ENCODE measurements at places on chromosomes 4 and X.

- no peaks in the 10 kb centered on the region for H3K4me1 ChIP-seq
- no peaks in the 10 kb centered on the region for H3K27me3 ChIP-seq
- no peak overlapping the region for H3K4me3 ChIP-seq
- no peak for DNase-seq
Observed at GRCh38 chr4:100762738-100763137, 244.9 kb upstream of the EMCN start.

DNA sequence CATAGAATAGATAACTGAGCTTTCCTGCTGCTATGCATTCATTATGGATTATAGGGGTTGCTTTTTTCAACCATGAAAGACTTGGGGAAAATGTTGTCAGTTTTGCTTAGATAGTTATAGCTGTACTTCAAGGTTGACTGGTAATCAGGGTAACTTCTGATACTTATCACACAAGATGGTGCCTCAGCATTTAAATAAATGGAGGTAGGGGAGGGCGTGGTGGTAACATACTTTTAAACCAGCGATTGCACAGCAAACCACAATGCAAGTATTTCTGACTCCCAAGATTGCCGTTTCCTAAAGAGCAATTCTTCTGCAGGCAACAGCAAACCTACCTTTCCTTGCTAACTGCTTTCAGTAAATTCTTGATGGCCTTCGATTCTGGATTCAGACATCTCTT, 1.3 kb downstream of the CXCL10 start:
- DNase-seq, result no peak
- no peaks in the 10 kb centered on the region for H3K27me3 ChIP-seq
- H3K4me1 ChIP-seq, result no peaks in the 10 kb centered on the region
- H3K36me3 ChIP-seq, result no peaks in the 10 kb centered on the region
- no peak overlapping the region for H3K4me3 ChIP-seq

GRCh38 chrX:93322110-93322509, 351.3 kb downstream of the NAP1L3 start:
- no peak for DNase-seq
- H3K36me3 ChIP-seq, result no peaks in the 10 kb centered on the region
- no peak overlapping the region for H3K27ac ChIP-seq
- H3K27me3 ChIP-seq, result no peaks in the 10 kb centered on the region
- H3K4me1 ChIP-seq, result no peaks in the 10 kb centered on the region
- H3K4me3 ChIP-seq, result no peak overlapping the region

- no peaks in the 10 kb centered on the region for H3K36me3 ChIP-seq
- no peak overlapping the region for H3K4me3 ChIP-seq
- no peaks in the 10 kb centered on the region for H3K4me1 ChIP-seq
- no peak for DNase-seq
- H3K27ac ChIP-seq, result no peak overlapping the region
- H3K27me3 ChIP-seq, result no peaks in the 10 kb centered on the region
Observed at GRCh38 chr4:159723341-159724048, 620.6 kb downstream of the RAPGEF2 start.

- peaks cover 43% of the 10 kb centered on the region for H3K36me3 ChIP-seq
- H3K27ac ChIP-seq, result no peak overlapping the region
- no peak overlapping the region for H3K4me3 ChIP-seq
- no peak for DNase-seq
Observed at GRCh38 chr4:57020467-57021101, 41.9 kb downstream of the POLR2B start.

GRCh38 chr4:88939697-88940096, 117.3 kb downstream of the FAM13A start:
- no peaks in the 10 kb centered on the region for H3K4me1 ChIP-seq
- no peaks in the 10 kb centered on the region for H3K27me3 ChIP-seq
- no peak overlapping the region for H3K4me3 ChIP-seq
- H3K36me3 ChIP-seq, result no peaks in the 10 kb centered on the region
- no peak for DNase-seq
- H3K27ac ChIP-seq, result no peak overlapping the region

- peaks cover 14% of the 10 kb centered on the region for H3K4me1 ChIP-seq
- H3K27me3 ChIP-seq, result no peaks in the 10 kb centered on the region
- no peak overlapping the region for H3K27ac ChIP-seq
- H3K36me3 ChIP-seq, result no peaks in the 10 kb centered on the region
- no peak for DNase-seq
Observed at GRCh38 chr4:107900508-107900907, 30.8 kb upstream of the CYP2U1 start.

GRCh38 chr4:180465364-180465763, 1777.8 kb upstream of the TENM3 start:
- H3K27me3 ChIP-seq, result no peaks in the 10 kb centered on the region
- no peaks in the 10 kb centered on the region for H3K36me3 ChIP-seq
- DNase-seq, result no peak
- no peak overlapping the region for H3K4me3 ChIP-seq

DNA sequence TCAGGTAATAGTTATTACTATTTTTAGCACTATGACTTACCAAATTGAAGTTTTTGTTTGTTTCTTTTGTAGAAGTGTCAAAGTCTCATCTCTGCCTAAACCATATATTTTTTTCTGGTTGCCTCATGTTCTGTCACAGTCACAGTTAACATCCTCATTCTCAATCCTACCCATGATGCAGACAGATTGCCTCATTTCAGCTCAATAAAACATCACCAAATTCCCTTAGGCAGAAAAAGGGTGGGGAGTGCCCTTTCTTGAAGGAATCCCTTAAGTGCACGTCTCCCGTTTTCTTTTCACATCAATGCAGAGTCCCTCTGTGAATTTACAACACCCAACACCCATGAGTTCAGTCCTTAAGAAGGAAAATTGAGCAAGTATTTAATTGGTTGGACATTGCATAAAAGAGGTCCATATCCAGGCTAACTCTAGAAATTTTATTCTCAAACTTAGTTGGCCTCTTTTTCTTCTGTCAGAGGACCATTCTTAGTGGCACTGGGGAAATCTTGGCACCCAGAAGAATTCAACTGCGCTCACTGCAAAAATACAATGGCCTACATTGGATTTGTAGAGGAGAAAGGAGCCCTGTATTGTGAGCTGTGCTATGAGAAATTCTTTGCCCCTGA, 103.7 kb upstream of the BMPR1B start:
- DNase-seq, result no peak

DNA sequence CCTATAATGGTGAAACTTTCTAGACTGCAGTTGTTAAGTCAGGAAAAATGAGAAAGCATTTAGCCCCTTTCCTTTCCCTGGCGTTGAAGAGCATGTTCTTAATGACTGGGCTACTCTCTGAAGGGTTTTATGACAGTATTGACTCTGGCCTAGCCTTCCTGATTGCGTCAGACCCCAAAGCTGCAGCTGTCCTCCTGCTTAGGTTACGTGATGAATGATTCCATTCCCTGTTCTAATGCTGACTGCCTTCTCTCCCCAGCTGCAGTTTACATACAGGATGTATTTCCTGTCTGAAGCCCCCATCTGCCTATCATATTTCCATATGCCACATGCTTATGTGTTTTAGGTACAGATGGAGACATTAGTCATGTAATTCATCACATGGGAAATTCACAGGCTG, 105.8 kb upstream of the EGFL6 start:
- no peak overlapping the region for H3K4me3 ChIP-seq
- peak overlapping the region; percentile 52 for H3K27ac ChIP-seq
- peak; percentile 54 for DNase-seq
- H3K4me1 ChIP-seq, result no peaks in the 10 kb centered on the region

- H3K27me3 ChIP-seq, result no peaks in the 10 kb centered on the region
- no peaks in the 10 kb centered on the region for H3K4me1 ChIP-seq
- no peak overlapping the region for H3K27ac ChIP-seq
Observed at GRCh38 chr4:165986956-165987698, 114.1 kb downstream of the TLL1 start.

- H3K27me3 ChIP-seq, result no peaks in the 10 kb centered on the region
- DNase-seq, result no peak
- no peak overlapping the region for H3K27ac ChIP-seq
- no peaks in the 10 kb centered on the region for H3K36me3 ChIP-seq
- no peaks in the 10 kb centered on the region for H3K4me1 ChIP-seq
Observed at GRCh38 chr4:172143605-172144314, 330.6 kb downstream of the GALNTL6 start.

GRCh38 chr4:10584042-10584441, 100.5 kb downstream of the CLNK start:
- H3K36me3 ChIP-seq, result no peaks in the 10 kb centered on the region
- H3K4me3 ChIP-seq, result peak overlapping the region; percentile 2
- DNase-seq, result no peak
- H3K27ac ChIP-seq, result no peak overlapping the region
- H3K4me1 ChIP-seq, result no peaks in the 10 kb centered on the region

DNA sequence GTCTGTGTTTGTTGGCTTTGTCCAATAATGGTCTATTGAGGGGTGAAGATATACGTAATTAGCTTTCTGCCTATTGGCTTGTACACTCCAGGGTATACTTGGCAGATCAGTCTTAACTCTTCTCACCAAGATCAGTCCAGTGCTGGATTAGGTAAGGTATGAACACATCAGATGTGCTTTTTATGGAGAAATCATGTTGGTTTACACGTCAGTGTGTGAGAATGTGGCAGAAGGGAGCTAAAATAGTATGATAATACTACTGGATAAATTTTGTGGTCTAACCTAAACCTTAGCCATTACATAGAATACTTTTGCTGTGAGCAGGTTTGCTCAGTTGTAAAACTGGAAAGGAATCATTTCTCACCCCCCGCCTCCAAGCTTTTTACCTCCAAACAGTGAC, 4.2 kb downstream of the PDHA1 start:
- H3K27ac ChIP-seq, result no peak overlapping the region
- peaks cover 28% of the 10 kb centered on the region for H3K36me3 ChIP-seq
- H3K4me3 ChIP-seq, result no peak overlapping the region
- H3K4me1 ChIP-seq, result no peaks in the 10 kb centered on the region
- H3K27me3 ChIP-seq, result no peaks in the 10 kb centered on the region

GRCh38 chr4:145446184-145446583, 35.5 kb upstream of the SMAD1 start:
- H3K4me1 ChIP-seq, result no peaks in the 10 kb centered on the region
- no peaks in the 10 kb centered on the region for H3K27me3 ChIP-seq
- H3K27ac ChIP-seq, result no peak overlapping the region
- DNase-seq, result no peak

- no peak overlapping the region for H3K4me3 ChIP-seq
- no peaks in the 10 kb centered on the region for H3K27me3 ChIP-seq
- no peaks in the 10 kb centered on the region for H3K36me3 ChIP-seq
- no peaks in the 10 kb centered on the region for H3K4me1 ChIP-seq
- no peak overlapping the region for H3K27ac ChIP-seq
Observed at GRCh38 chr4:74377714-74378113, 12.8 kb downstream of the EREG start.

DNA sequence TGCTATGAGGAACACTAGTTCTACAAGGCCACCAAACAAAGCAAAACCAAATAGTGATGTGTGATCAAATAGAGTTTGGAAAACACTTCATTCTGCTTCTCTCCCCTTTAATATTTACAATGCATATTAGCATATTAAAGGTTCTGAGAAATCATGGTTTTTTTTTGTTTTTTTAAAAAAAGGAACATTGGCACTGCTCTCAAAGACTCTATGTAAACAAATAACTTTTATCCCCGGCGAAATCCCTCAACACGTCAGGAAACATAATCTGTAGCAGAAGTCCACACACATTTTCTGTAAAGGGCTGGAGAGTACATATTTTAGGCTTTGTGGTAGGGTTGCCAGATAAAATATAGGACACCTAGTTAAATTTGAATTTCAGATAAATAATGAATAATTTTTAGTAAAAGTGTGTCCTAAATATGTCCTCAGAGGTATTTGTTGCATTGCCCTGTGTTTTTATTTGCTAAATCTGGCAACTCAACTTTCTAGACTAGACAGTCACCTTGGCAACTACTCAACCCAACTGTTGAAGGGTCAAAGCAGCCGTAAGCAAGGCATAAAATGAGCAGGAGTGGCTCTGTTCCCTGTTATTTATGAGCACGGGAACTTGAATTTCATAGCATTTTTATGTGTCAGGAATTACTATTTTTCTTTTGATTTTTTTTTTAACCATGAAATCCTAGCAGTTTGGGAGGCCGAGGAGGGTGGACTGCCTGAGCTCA, 8.6 kb downstream of the SPATA4 start:
- no peak overlapping the region for H3K4me3 ChIP-seq
- peaks cover 37% of the 10 kb centered on the region for H3K4me1 ChIP-seq
- no peaks in the 10 kb centered on the region for H3K36me3 ChIP-seq
- no peaks in the 10 kb centered on the region for H3K27me3 ChIP-seq

- H3K4me1 ChIP-seq, result no peaks in the 10 kb centered on the region
- H3K27me3 ChIP-seq, result no peaks in the 10 kb centered on the region
- H3K36me3 ChIP-seq, result peaks cover 5% of the 10 kb centered on the region
- no peak overlapping the region for H3K4me3 ChIP-seq
Observed at GRCh38 chr4:124640022-124640730, 72.4 kb downstream of the ANKRD50 start.

DNA sequence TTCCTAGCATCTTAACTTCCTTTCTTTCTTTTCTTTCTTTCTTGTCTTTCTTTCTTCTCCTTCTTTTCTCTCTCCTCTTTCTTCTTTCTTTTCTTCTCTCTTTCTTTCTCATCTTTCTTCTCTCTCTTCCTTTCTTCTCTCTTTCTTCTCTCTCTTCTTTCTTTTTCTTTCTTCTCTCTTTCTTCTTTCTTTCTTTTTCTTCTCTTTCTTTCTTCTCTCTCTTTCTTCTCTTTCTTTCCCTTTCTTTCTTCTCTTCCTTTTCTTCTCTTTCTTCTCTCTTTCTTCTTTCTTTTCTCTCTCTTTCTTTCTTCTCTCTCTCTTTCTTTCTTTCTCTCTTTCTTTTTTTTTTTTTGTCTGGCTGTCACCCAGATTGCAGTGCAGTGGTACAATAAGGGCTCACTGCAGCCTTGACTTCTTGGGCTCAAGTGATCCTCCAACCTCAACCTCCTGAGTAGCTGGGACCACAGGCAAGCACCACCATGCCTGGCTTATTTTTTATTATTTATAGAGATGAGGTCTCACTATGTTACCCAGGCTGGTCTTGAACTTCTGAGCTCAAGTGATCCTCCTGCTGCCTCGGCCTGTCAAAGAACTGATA, 17.5 kb downstream of the NMU start:
- no peaks in the 10 kb centered on the region for H3K36me3 ChIP-seq
- no peak overlapping the region for H3K4me3 ChIP-seq
- no peak overlapping the region for H3K27ac ChIP-seq
- no peak for DNase-seq
- H3K27me3 ChIP-seq, result no peaks in the 10 kb centered on the region
- H3K4me1 ChIP-seq, result no peaks in the 10 kb centered on the region

- H3K4me1 ChIP-seq, result no peaks in the 10 kb centered on the region
- H3K36me3 ChIP-seq, result no peaks in the 10 kb centered on the region
- no peaks in the 10 kb centered on the region for H3K27me3 ChIP-seq
- DNase-seq, result no peak
- H3K4me3 ChIP-seq, result no peak overlapping the region
Observed at GRCh38 chrX:131792789-131793462, 230.2 kb upstream of the STK26 start.

GRCh38 chr4:174926958-174927357, 8.8 kb downstream of the ADAM29 start:
- no peak overlapping the region for H3K4me3 ChIP-seq
- H3K36me3 ChIP-seq, result no peaks in the 10 kb centered on the region

DNA sequence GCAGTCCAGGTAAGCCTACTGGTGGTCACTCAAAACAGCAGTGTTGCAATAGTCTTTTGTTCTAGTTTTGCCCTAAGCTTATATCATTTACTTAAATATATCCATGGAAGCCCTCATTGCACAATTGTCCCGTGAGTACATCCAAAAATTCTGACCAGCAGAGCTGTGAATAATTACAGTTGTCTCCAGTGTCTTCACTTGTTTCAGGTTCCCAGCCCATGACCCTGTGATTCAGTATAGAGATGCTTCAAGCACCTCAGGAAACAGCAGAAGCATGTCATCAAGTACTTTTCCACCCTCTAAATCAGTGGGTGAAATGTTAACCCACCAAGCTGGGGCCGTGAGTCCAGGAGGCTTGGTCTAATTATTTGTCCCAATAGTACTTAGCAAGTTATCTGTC, 214.9 kb upstream of the RPS6KA3 start:
- H3K4me1 ChIP-seq, result no peaks in the 10 kb centered on the region
- no peak overlapping the region for H3K4me3 ChIP-seq
- H3K36me3 ChIP-seq, result no peaks in the 10 kb centered on the region
- H3K27me3 ChIP-seq, result no peaks in the 10 kb centered on the region
- H3K27ac ChIP-seq, result no peak overlapping the region
- DNase-seq, result no peak

Measured in tibial artery (tissue), 4 donors.